ENCODE measurements at places on chromosomes 1 and 21. TPM values are rescaled to one million over a fixed set of nuclear protein-coding genes. Genes with fewer than 3 reads are reported as not detected.

DNA sequence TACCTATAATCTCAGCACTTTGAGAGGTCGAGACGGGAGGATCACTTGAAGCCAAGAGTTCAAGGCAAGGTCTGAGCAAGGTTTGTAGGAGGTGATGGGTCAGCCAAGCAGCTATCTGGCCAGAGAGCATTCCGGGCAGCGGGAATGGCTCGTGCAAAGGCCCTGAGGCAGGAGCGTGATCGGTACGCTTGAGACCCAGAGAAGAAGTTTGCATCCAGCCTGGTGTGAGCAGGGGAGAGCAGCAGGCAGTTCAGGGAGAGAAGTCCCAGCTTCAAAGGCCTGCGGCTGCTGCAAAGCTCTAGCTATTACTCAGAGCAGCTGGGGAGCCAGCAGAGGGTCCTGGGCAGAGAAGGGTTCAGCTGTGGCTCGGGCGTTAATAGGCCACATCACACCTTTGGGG, 5.1 kb upstream of the SRARP start:
- H3K27me3 ChIP-seq = peaks cover 3% of the 10 kb centered on the region
- no peaks in the 10 kb centered on the region for H3K4me1 ChIP-seq
- H3K4me3 ChIP-seq = no peak overlapping the region
- no peaks in the 10 kb centered on the region for H3K36me3 ChIP-seq
- H3K27ac ChIP-seq = peak overlapping the region; percentile 15

DNA sequence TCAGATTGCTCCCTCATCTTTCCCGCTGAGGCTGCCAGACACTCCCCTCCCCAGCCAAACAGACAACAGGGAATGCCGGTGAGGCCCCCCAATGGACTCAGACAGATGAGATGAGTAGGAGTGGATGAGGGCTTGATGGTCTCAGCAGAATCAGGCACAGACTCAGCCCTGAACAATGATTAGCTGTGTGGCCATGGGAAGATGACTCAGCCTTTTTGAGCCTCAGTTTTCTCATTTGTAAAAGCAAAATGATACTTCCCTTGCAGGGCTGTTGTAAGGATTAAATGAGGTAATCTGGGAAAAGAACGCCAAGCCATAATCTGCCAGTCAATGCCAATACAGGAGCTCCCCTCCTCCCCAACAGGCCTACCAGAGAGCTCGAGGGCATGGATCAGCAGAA, 12.4 kb downstream of the C1orf198 start:
- peaks cover 22% of the 10 kb centered on the region for H3K36me3 ChIP-seq
- no peaks in the 10 kb centered on the region for H3K27me3 ChIP-seq
- no peak for DNase-seq
- no peak overlapping the region for H3K27ac ChIP-seq

The LCE1D gene
- not detected for total RNA-seq

DNA sequence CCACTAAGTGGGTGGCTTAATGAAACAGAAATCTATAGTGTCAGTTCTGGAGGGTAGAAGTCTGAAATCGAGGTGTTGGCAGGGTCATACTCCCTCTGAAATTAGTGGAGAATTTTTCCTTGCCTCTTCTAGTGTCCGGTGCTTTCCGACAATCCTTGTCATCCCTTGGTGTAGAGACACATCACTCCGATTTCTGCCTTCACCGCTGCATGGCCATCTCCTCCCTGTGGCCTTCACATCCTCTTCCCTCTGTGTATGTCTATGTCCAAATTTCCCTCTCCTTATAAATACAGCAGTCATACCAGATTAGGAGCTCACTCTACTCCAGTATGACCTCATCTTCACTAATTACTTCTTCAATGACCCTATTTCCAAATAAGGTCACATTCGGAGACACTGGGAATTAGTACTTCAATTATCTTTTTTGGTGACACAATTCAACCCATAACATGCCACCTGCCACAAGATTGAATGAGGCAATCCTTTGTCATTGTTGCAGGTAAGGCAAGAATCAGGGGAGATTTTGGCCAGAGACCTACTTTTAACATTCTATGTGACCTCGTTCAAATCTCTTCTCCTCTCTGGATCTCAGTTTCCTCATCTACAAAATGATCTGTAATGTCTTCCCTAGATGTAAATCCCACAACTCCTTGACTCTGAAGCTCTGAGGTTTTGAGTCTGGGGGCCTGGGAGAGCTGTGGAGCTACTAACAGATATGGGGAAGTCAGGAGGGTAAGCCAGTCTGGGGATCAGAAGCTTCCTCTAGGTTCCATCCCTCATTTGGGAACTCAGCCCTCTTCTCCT, 16.1 kb downstream of the NAV1 start:
- H3K27me3 ChIP-seq = peaks cover 1% of the 10 kb centered on the region
- no peak overlapping the region for H3K4me3 ChIP-seq
- H3K36me3 ChIP-seq = no peaks in the 10 kb centered on the region
- no peak for DNase-seq
- peaks cover 4% of the 10 kb centered on the region for H3K4me1 ChIP-seq

The TACSTD2 gene
- total RNA-seq = not detected

All from naive thymus-derived CD8-positive, alpha-beta T cell (primary cell).